ENCODE measurements at places on chromosomes 1 and 21. TPM values are rescaled to one million over a fixed set of nuclear protein-coding genes. Genes with fewer than 3 reads are reported as not detected.

CMPK1 gene
- total RNA-seq, result 53.4 TPM

- DNase-seq, result no peak
- H3K27ac ChIP-seq, result no peak overlapping the region
- peaks cover 7% of the 10 kb centered on the region for H3K36me3 ChIP-seq
- H3K27me3 ChIP-seq, result peaks cover 12% of the 10 kb centered on the region
- no peaks in the 10 kb centered on the region for H3K4me1 ChIP-seq
- no peak overlapping the region for H3K4me3 ChIP-seq
Observed at GRCh38 chr1:4396551-4396950, 257.9 kb upstream of the AJAP1 start.

GRCh38 chr1:56237491-56238064 lies 341.8 kb downstream of the PLPP3 start:
- peaks cover 1% of the 10 kb centered on the region for H3K27me3 ChIP-seq
- no peak for DNase-seq
- no peak overlapping the region for H3K4me3 ChIP-seq
- no peak overlapping the region for H3K27ac ChIP-seq
- no peaks in the 10 kb centered on the region for H3K4me1 ChIP-seq

DNA sequence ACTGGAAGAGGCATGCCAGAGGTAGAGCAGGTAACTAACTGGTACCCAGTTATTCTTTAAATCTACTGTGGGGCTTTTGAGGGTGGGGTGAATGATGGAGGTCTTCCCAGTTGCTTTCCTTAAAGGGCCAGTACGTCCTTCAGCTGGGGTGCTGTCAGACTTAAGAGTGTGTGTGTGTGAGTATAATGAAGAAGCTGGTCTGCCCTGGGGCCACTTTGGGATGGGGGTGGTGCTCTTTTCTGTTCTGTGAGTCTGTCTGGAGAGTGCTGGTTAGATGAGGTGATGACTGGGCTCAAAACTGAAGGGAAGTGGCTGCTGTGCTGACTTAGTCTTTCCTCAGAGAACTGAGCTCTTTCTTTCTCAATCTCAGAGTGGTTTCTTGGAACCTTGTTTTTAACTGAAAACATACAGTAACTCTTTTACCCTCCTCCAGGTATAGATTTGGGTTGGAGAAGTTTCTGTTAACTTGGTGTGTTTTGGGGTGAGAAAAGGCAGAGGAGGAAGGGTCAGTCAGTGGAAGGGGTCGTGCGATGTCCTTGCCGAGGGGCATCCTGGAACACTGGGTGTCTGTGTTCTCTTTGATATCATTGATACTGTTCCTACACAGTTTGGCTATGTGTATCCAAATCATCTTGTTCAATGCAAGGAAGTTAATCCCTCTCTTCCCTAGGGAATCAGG lies 746 bp downstream of the MACF1 start:
- no peak for DNase-seq
- H3K27ac ChIP-seq, result peak overlapping the region; percentile 99
- peak overlapping the region; percentile 90 for H3K4me3 ChIP-seq
- peaks cover 44% of the 10 kb centered on the region for H3K4me1 ChIP-seq

GRCh38 chr1:204136814-204137213 lies 15.0 kb downstream of the ETNK2 start:
- H3K4me1 ChIP-seq, result no peaks in the 10 kb centered on the region
- peaks cover 13% of the 10 kb centered on the region for H3K36me3 ChIP-seq
- DNase-seq, result no peak
- peaks cover 3% of the 10 kb centered on the region for H3K27me3 ChIP-seq
- no peak overlapping the region for H3K27ac ChIP-seq
